ENCODE measurements at places on chromosomes 3 and 15. TPM values are rescaled to one million over a fixed set of nuclear protein-coding genes. Genes with fewer than 3 reads are reported as not detected.
A peak's percentile ranks its signal among the peaks of the same experiment; 100 is the strongest.

- no peaks in the 10 kb centered on the region for H3K27me3 ChIP-seq
- H3K4me3 ChIP-seq = no peak overlapping the region
- H3K27ac ChIP-seq = no peak overlapping the region
- peaks cover 6% of the 10 kb centered on the region for H3K36me3 ChIP-seq
- H3K4me1 ChIP-seq = no peaks in the 10 kb centered on the region
- no peak for DNase-seq
These were observed 239.9 kb downstream of the EPHB1 start for GRCh38 chr3:135034891-135035440.

DNA sequence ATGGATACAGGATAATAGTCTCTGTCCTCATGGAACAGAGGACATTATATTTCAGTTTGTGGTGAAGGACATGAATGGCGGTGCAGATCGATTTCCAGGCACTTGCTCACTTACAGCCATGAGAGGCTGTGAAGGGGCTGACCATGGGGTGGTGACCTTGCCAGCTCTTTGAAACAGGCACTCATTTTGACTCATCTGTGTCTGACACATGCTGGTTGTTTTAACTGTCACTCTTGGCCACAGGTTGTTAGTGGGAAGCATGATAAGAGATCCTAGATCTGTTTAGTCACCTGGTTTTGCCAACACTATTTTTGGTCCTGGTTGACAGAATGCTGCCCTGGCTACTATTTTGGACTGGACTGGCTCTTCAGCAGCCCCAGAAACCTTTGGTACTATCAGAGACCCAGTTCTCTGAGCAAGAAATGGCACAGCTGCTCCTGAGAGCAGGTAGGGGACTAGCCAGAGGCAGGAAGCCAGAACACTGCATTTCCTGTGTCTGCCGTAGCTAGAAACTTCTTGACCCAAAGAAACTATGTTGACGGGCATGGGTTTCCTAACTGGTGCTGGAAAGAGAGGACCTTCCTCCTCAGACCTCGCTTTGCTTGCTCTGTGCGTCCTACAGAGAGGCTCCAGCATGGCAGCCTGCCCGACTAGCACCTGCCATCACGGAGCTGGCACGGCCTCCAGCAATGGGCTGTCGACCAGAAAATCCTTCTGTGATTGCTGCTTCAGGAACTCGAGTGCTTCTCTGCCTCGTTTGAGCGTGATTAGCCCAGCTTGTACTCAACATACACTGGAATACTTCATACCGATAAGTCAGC, 6.3 kb downstream of the PXYLP1 start:
- no peaks in the 10 kb centered on the region for H3K27me3 ChIP-seq
- peaks cover 8% of the 10 kb centered on the region for H3K36me3 ChIP-seq
- H3K4me1 ChIP-seq = peaks cover 18% of the 10 kb centered on the region
- H3K27ac ChIP-seq = no peak overlapping the region

DNA sequence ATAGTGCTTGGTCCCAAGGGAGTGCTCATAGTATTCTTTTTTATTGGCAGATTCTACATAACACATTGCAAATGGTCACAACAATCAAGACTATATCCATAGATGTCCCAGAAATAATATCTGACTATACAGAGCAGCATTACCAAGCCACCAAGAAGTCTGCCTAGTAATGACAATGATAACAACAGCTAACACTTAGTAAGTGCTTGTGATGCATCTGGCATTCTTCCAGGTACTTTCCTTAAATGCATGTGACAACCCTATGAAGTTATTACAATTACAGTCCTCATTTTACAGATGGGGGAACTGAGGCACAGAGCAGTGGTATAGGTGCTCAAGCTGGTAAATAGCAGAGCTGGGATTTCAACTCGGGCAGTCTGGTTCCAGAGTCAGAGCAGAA, 49.6 kb upstream of the ICE2 start:
- H3K4me1 ChIP-seq = peaks cover 20% of the 10 kb centered on the region
- no peaks in the 10 kb centered on the region for H3K36me3 ChIP-seq
- peak; percentile 13 for DNase-seq
- H3K4me3 ChIP-seq = no peak overlapping the region

GRCh38 chr3:7764115-7764514, 737.5 kb upstream of the LMCD1 start:
- no peak for DNase-seq
- no peak overlapping the region for H3K27ac ChIP-seq
- no peaks in the 10 kb centered on the region for H3K4me1 ChIP-seq
- no peaks in the 10 kb centered on the region for H3K36me3 ChIP-seq
- H3K4me3 ChIP-seq = no peak overlapping the region
- no peaks in the 10 kb centered on the region for H3K27me3 ChIP-seq

- H3K36me3 ChIP-seq = no peaks in the 10 kb centered on the region
- H3K4me3 ChIP-seq = no peak overlapping the region
- no peak for DNase-seq
- H3K27ac ChIP-seq = no peak overlapping the region
These were observed 1.2 kb downstream of the CADPS start for GRCh38 chr3:62873761-62874710.

GRCh38 chr3:34146596-34146995, 348.2 kb downstream of the PDCD6IP start:
- H3K4me1 ChIP-seq = no peaks in the 10 kb centered on the region
- H3K27ac ChIP-seq = no peak overlapping the region
- no peak for DNase-seq
- H3K27me3 ChIP-seq = peaks cover 24% of the 10 kb centered on the region
- H3K4me3 ChIP-seq = no peak overlapping the region

- H3K27ac ChIP-seq = no peak overlapping the region
- H3K4me1 ChIP-seq = no peaks in the 10 kb centered on the region
- H3K27me3 ChIP-seq = no peaks in the 10 kb centered on the region
- no peaks in the 10 kb centered on the region for H3K36me3 ChIP-seq
- no peak for DNase-seq
These were observed 296.7 kb downstream of the CHST2 start for GRCh38 chr3:143416229-143416628.

- no peak for DNase-seq
- no peaks in the 10 kb centered on the region for H3K36me3 ChIP-seq
- H3K27ac ChIP-seq = no peak overlapping the region
- H3K27me3 ChIP-seq = no peaks in the 10 kb centered on the region
- H3K4me3 ChIP-seq = no peak overlapping the region
These were observed 13.3 kb upstream of the PLSCR1 start for GRCh38 chr3:146557745-146558144.

- no peak for DNase-seq
- no peaks in the 10 kb centered on the region for H3K27me3 ChIP-seq
- peaks cover 14% of the 10 kb centered on the region for H3K4me1 ChIP-seq
- H3K4me3 ChIP-seq = no peak overlapping the region
- no peaks in the 10 kb centered on the region for H3K36me3 ChIP-seq
- no peak overlapping the region for H3K27ac ChIP-seq
These were observed 41.5 kb downstream of the MGLL start for GRCh38 chr3:127780536-127781400.

GRCh38 chr15:32739522-32740063, 21.8 kb downstream of the GREM1 start:
- no peak overlapping the region for H3K27ac ChIP-seq
- H3K4me3 ChIP-seq = no peak overlapping the region
- peaks cover 8% of the 10 kb centered on the region for H3K4me1 ChIP-seq
- H3K36me3 ChIP-seq = no peaks in the 10 kb centered on the region

DNA sequence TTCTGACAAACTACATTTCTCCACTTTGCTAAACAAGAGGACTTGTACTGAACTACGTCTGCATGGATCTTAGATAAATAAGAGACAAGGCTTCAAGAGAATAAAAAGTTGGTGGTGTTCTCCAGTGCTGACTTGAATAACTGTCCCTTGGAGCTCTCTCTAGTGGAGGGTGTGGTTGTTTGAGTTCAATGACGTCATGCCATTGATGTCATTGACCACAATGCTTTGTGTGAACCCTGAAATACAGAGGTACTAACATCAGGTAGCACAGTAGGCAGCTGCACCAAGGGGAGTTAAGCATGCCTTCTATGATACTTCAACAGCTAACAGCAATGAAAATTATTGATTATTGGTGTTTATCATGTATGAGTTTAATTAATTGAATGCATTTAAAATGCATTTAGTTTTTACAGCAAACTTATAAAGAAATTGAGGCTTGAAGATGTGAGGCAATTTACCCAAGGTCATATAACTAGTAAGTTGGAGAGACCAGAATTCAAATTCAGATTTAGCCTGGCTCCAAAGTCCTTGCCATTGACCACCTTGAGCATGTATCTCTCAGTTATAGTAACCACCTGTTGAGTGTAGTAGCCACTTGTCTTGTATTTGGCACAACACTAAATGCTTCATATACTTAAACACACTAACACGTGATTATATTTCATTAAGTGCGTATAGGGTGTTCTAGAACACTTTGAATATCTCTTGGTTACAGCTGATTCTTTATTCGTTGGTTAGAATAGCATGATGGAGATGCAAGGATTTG, 126.0 kb upstream of the ANKRD28 start:
- peak; percentile 3 for DNase-seq
- no peak overlapping the region for H3K4me3 ChIP-seq
- H3K4me1 ChIP-seq = no peaks in the 10 kb centered on the region
- H3K36me3 ChIP-seq = peaks cover 5% of the 10 kb centered on the region

- no peaks in the 10 kb centered on the region for H3K4me1 ChIP-seq
- DNase-seq = no peak
- peaks cover 93% of the 10 kb centered on the region for H3K36me3 ChIP-seq
- H3K27ac ChIP-seq = no peak overlapping the region
These were observed 60.6 kb downstream of the USP8 start for GRCh38 chr15:50484781-50485180.

DNA sequence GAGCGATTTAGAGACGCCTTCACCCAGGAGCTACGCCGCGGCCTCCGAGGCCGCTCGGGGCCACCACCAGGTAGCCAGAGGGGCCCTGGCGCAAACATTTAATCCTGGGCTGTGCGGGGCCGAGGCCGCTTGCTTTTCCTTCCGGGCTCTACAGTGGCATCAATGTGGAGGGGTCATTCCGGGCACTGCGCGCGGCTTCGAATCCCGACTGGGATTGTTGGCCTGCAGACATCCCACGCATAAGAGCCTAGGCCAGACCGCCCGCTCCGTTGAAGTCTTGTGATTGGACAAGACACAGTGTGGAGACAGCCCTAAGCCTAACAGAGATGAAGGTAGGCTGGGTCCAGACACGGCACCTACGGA, 568 bp upstream of the NCBP2 start:
- H3K27me3 ChIP-seq = no peaks in the 10 kb centered on the region
- peak overlapping the region; percentile 88 for H3K27ac ChIP-seq
- H3K36me3 ChIP-seq = peaks cover 48% of the 10 kb centered on the region
- peak; percentile 17 for DNase-seq

DNA sequence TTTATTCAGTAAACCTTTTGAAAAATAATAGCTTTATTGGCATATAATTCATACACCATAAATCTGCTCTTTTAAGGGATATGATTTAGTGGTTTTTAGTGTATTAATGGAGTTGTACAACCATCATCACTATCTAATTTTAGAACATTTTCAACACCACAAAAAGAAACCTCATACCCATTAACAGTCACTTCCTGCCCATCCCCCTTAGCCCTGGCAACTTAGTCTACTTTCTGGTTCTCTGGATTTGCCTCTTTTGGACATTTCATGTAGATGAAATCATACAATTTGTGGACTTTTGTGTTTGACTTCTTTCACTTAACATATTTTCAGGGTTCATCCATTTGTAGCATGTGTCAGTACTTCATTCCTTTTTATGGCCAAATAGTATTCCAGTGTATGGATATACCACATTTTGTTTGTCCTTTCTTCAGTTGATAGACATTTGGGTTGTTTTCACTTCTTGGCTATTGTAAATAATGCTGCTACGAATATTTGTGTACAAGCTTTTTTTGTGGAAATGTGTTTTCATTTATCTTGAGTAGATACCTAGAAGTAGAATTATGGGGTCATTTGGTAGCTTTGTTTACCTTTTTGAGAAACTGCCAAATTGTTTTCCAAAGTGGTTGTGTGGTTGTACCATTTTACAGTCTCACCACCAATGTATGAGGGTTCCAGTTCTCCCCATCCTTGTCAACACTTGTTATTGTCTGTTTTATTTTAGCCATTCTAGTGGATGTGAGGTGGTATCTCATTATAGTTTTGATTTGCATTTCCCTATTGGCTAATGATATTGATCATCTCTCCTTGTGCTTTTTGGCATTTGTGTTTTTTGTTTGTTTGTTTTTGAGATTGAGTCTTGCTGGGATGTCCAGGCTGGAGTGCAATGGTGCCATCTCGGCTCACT, 45.8 kb downstream of the SMAD3 start:
- no peaks in the 10 kb centered on the region for H3K27me3 ChIP-seq
- peaks cover 22% of the 10 kb centered on the region for H3K4me1 ChIP-seq
- DNase-seq = no peak
- peaks cover 10% of the 10 kb centered on the region for H3K36me3 ChIP-seq
- no peak overlapping the region for H3K4me3 ChIP-seq
- H3K27ac ChIP-seq = no peak overlapping the region

EPB42 gene
- total RNA-seq = not detected

RASGRF1 gene
- 0.29 TPM for total RNA-seq

PATL2 gene
- total RNA-seq = 0.71 TPM

GOLGA6L7 gene
- not detected for total RNA-seq

KLHL6 gene
- not detected for total RNA-seq

SLITRK3 gene
- total RNA-seq = not detected

ACSBG1 gene
- total RNA-seq = not detected

Data from MCF 10A (cell line).